ENCODE measurements at places on chromosomes 1 and 21.

- no peak for DNase-seq
These were observed 583 bp downstream of the MEF2D start for GRCh38 chr1:156499842-156500542.

- DNase-seq = no peak
These were observed 33.1 kb upstream of the LBR start for GRCh38 chr1:225460737-225461532.

GRCh38 chr1:8423269-8423691, 105.4 kb downstream of the SLC45A1 start:
- no peak for DNase-seq

GRCh38 chr1:50710099-50710498, 250.0 kb downstream of the FAF1 start:
- DNase-seq = no peak

GRCh38 chr1:43073490-43074230, 98.4 kb downstream of the EBNA1BP2 start:
- DNase-seq = peak; percentile 75

GRCh38 chr1:68442822-68443556, 6.8 kb downstream of the RPE65 start:
- no peak for DNase-seq

GRCh38 chr1:176110203-176110602, 96.9 kb downstream of the COP1 start:
- no peak for DNase-seq

GRCh38 chr1:243343970-243344937, 88.4 kb downstream of the SDCCAG8 start:
- DNase-seq = peak; percentile 30

- DNase-seq = no peak
These were observed at the start of gene FABP3 for GRCh38 chr1:31373056-31373896. Gene FABP3 (minus strand): TSS chr1:31373076. CDS start chr1:31373014, 62 bp downstream.

GRCh38 chr1:205319081-205320018, 2.2 kb downstream of the NUAK2 start:
- peak; percentile 95 for DNase-seq

- DNase-seq = no peak
These were observed 30.4 kb upstream of the JAK1 start for GRCh38 chr1:64996541-64997257.

GRCh38 chr1:209797978-209798639, 7.8 kb downstream of the IRF6 start:
- no peak for DNase-seq

- DNase-seq = no peak
These were observed 73.1 kb upstream of the LPGAT1 start for GRCh38 chr1:211903490-211904245.

GRCh38 chr1:69911301-69911801, 294.0 kb downstream of the LRRC40 start:
- DNase-seq = no peak

DNA sequence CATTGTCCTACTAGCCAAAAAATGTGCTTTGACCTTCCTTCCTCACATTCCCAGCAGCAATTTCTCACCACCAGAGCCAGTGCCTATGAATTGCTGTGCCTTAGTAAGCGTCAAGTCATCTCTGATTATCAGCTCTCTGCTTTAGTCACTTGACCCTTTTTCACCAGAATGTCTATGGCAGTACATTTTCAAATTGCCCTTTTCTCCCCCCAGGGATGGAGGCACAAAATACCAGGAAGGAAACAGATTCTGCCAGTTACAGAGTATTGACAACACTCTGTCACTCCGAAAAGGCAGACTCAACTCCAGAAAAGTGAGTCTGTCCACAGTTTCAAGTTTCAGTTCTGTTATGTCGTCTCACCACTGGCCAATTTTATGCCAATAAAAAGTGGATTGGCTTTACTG, 167.4 kb downstream of the TNFSF18 start:
- no peak for DNase-seq

- no peak for DNase-seq
These were observed 82.0 kb downstream of the IFI44 start for GRCh38 chr1:78731674-78732073.

- no peak for DNase-seq
These were observed 507 bp downstream of the AK5 start for GRCh38 chr1:77282187-77282865.

GRCh38 chr1:88003255-88003654, 674.6 kb downstream of the LMO4 start:
- DNase-seq = no peak

- no peak for DNase-seq
These were observed 25.5 kb upstream of the CYP2J2 start for GRCh38 chr1:59952065-59952464.

DNA sequence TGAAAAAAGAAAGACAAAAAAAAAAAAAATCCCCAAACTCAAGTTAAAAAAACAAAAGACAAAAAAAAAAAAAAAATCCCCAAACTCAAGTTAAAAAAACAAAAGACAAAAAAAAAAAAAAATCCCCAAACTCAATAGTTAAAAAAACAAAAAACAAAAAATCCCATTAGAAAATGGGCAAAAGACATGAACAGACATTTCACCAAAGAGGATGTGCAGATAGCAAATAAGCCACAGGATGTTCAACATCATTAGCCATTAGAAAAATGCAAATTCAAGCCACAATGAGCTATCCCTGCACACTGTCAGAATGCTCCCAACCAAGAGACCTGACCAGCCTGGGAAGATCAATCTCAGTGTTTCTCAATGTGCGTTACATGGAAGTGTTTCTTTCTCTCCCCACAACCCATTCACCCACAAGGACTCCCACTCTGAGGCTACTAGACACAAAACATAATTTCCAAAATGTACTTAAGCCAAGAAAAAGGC, 33.9 kb downstream of the MRAP start:
- no peak for DNase-seq

GRCh38 chr1:69914976-69915765, 290.2 kb downstream of the LRRC40 start:
- DNase-seq = no peak

- no peak for DNase-seq
These were observed 41.7 kb downstream of the SLC22A15 start for GRCh38 chr1:116018007-116018406.

GRCh38 chr1:246254854-246255253, 252.2 kb downstream of the SMYD3 start:
- no peak for DNase-seq

DNA sequence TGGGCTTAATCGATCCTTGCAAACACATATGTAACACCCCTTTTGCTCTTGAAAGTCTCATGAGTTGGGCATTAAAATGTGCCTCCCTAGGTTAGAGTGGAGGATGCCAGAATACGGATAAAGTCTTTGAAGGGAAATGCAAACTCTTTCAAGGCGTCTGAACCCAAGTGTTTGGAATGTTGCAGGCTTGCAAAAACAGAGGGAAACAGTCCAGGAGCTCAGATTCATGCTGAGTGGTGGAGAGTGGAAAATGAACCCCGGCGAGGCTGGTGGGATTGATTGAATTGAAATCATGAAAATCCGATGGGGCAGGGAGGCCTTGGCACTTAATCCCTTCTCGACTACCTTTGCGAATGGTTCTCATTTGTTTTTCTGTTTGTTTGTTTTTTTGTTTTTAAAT, 175.5 kb downstream of the PGBD5 start:
- DNase-seq = no peak

DNA sequence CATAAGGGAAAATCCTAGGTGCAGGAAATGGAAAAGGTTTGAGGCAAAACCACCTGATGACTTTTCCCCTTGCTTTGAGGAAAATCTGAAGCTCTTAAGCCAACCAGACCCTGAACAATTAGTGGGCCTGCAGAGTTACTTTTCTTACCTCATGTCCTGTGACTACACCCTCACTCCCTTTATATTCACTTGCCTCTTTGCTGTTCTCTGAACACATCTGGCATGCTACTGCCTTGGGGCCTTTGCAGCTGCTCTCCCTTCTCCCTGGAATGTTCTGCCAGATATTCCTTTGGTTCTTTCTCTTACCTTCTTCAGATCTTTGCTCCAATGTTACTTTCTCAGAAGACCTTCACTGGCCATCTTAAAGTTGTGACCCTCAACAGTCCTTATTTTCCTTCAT, 21.8 kb downstream of the RPTN start:
- no peak for DNase-seq

DNA sequence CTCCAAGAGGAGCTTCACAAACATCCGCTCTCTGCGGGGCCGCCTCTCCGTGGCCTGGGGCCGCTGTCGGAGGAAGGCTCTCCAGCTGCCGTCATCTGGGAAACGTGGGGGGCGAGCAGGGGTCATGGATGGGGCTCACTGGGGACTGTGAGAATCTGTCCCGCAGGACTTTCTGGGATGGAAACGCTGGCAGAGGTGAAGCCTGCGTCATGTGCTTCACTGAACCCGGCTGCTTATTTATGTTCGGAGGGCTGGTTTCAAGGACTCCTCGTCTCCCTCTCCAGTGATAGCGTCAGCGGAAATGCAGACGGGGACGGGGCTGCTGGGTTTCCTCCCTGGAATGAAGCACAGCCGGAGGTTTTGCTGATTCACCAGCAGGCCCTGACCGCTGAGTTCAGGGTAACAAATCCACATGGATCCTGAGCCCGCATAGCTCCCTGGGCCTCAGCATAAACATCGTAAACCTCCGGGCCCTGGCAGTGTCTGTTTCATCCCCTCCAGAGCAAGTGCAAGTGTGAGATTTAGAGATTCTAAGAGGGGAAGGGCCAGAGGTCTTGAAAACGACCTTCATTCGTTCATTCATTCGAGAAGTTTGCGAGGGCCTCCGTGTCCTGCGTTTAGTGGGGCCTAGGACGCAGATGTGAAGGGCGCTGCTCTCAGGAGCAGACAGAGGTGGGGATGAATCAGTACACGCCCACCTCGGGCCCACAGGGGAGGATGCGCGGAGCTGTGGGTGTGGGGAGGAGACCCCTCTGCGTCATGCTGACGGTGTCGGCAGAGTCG, 7.0 kb upstream of the POFUT2 start:
- DNase-seq = no peak

- DNase-seq = peak; percentile 30
These were observed 27.9 kb upstream of the SLC6A9 start for GRCh38 chr1:44059212-44059611.

- no peak for DNase-seq
These were observed 10.4 kb downstream of the KRTAP10-1 start for GRCh38 chr21:44529503-44530125.

GRCh38 chr21:35332841-35333426, 283.8 kb upstream of the RUNX1 start:
- DNase-seq = no peak

DNA sequence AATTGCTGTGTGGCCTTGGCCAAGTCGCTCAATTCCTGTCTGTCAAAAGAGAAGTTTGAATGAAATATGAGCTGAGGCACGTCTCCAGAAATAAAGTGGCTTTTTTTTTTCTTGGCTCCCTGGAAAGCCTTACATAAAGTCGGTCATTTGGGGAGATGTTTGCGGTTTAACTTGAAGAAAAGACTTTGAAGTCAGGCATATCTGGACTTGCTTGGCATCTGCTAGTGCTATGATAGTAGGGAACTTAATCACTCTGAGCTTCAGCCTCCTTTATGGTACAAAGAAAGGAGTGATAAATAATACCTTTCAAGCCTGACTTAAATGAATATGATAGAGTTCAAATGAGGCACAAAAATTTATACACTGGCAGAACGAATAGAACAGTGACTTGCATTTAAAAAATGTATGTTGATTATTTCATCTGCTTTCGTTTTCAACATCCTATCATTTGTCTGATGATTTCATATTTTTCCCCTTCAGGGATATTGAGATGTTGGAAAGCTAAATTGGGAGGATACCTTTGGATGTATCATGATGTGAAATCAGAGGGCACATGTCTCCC, 60.2 kb downstream of the FASLG start:
- DNase-seq = no peak

Measured in NCI-H2029 (cell line).